ENCODE measurements at places on chromosomes 2 and 18. TPM values are rescaled to one million over a fixed set of nuclear protein-coding genes. Genes with fewer than 3 reads are reported as not detected.

NR4A2 gene
- 2.6 TPM for total RNA-seq

PAX8 gene
- total RNA-seq: 0.55 TPM

NEMP2 gene
- total RNA-seq: 4.1 TPM

VIT gene
- 4.8 TPM for total RNA-seq

NGEF gene
- total RNA-seq: not detected

AOX1 gene
- 65.5 TPM for total RNA-seq

ITPRIPL1 gene
- 2.0 TPM for total RNA-seq

TNFAIP6 gene
- total RNA-seq: 3.6 TPM

AAK1 gene
- total RNA-seq: 21.6 TPM

FOXI3 gene
- total RNA-seq: not detected

YWHAQ gene
- total RNA-seq: 216 TPM

CROCC2 gene
- total RNA-seq: not detected

RBM44 gene
- 0.68 TPM for total RNA-seq

KLHL29 gene
- total RNA-seq: 18.8 TPM

BOLA3 gene
- 41.4 TPM for total RNA-seq

FAHD2B gene
- total RNA-seq: 13.6 TPM

FIGN gene
- 7.1 TPM for total RNA-seq

INHBB gene
- total RNA-seq: 1.1 TPM

ZNF2 gene
- total RNA-seq: 3.1 TPM

EVA1A gene
- not detected for total RNA-seq

C2orf78 gene
- not detected for total RNA-seq

MYOM1 gene
- total RNA-seq: 23.2 TPM

ATL2 gene
- total RNA-seq: 197 TPM

ERICH2 gene
- not detected for total RNA-seq

HEATR5B gene
- 21.4 TPM for total RNA-seq

STARD6 gene
- total RNA-seq: not detected

KCNE4 gene
- 6.4 TPM for total RNA-seq

DIS3L2 gene
- 23.9 TPM for total RNA-seq

MPV17 gene
- 59.9 TPM for total RNA-seq

CCDC74B gene
- total RNA-seq: 4.3 TPM

DSG4 gene
- not detected for total RNA-seq

SDC1 gene
- total RNA-seq: not detected

SCYGR4 gene
- not detected for total RNA-seq

SERPINB13 gene
- not detected for total RNA-seq

CREG2 gene
- total RNA-seq: 0.36 TPM

MTHFD2 gene
- 26.2 TPM for total RNA-seq

C2orf15 gene
- total RNA-seq: not detected

POTEC gene
- not detected for total RNA-seq

ST8SIA3 gene
- 0.55 TPM for total RNA-seq

CFC1 gene
- total RNA-seq: not detected

STPG4 gene
- not detected for total RNA-seq

RGPD6 gene
- 44.6 TPM for total RNA-seq

ANTXR1 gene
- total RNA-seq: 57.4 TPM

BIRC6 gene
- 110 TPM for total RNA-seq

GPR39 gene
- 0.28 TPM for total RNA-seq

ITGB6 gene
- not detected for total RNA-seq

RAPH1 gene
- 13.8 TPM for total RNA-seq

CHMP1B gene
- total RNA-seq: 32.1 TPM

SLC16A14 gene
- 0.71 TPM for total RNA-seq

TLX2 gene
- total RNA-seq: 1.9 TPM

CBLN2 gene
- total RNA-seq: 6.4 TPM

HJURP gene
- 2.1 TPM for total RNA-seq

SCN2A gene
- total RNA-seq: 0.95 TPM

RAD51AP2 gene
- not detected for total RNA-seq

CHRNG gene
- total RNA-seq: not detected

TCF23 gene
- total RNA-seq: not detected

ADCYAP1 gene
- total RNA-seq: 4.3 TPM

ABCG8 gene
- not detected for total RNA-seq

MROH2A gene
- total RNA-seq: not detected
